ENCODE measurements at places on chromosomes 4 and X.

GRCh38 chr4:118033148-118034052, 886 bp upstream of the NDST3 start:
- peak; percentile 40 for DNase-seq

DNA sequence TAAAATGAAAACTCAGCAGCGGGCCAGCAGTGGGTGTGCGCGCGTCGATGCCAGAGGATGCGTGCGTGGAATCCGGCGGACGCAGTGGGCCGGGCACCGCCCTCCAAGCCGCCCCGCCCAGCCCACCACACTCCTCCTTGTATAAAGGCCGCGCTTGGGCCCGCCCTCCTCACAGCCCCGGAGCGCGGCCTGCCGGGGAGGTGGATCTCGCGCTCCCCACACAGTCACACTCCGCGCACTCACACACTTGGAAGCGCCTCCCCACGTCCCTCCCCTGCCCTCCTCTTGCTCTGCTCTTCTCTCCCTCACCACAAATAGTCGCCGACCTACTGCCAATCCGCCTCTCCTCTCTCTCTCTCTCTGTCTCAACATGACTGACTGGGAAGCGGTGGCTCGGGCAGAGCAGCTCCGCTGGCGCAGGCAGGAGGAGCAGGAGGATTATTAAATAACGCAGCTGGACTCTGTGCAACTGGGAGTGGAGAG, at the start of gene CCSER1:
CCSER1 (plus strand) TSS at position 172 of the 483 bp plus-strand sequence.
- DNase-seq: peak; percentile 93

GRCh38 chr4:43471950-43472349, 579.4 kb downstream of the GRXCR1 start:
- no peak for DNase-seq

DNA sequence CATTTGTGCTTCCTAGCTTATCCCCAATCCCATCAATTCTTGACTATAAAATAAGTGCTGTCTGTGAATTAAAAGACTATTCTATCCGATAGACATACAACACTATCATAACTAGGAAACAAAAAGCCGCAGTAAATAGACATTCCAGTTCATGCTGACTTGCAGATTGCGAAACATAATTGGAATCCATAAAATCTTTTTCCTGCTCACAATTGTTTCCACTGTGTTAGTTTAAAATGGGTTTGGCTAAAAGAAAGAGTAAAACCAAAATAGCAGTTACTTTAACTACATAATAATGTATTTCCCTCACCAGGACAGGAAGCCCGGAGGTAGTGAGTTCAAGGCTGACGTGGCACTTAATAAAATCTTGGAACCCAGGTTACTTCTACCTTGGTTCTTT, 17.2 kb downstream of the SMIM31 start:
- DNase-seq: no peak

GRCh38 chr4:8250227-8250626, 19.3 kb upstream of the HTRA3 start:
- no peak for DNase-seq

DNA sequence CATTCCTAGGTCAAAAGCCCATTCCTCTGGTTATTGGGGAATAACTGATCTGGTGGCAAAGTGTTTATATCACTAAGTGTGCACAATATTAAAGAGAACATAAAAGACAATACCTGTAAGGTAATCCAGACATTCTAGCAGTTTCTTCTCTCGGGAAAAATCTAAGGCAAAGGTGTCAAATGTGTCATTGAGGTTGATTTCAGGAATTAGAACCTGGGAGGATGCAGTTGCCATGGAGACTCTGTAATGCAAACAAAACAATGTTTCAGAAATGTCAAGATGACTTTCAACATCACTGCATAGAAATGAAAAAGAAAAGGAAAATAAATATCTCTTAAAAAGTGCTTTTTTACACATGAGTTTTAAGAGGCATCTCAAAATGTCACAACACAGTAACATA, 145.9 kb downstream of the MID1 start:
- no peak for DNase-seq

DNA sequence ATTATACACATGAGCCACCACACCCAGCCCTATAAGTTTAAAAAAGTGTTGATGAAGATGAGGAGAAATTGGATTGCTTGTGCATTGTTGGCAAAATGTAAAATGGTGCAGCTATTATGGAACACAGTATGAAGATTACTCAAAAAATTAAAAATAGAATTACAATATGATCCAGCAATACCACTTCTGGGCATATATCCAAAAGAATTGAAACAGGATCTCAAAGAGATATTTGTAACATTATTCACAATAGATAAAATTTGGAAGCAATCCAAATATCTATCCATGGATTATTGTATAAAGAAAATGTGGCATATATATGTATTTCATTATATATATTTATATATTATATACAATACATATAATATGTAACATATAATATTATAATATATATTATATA, 515.6 kb upstream of the GNPDA2 start:
- DNase-seq: no peak

GRCh38 chrX:40167850-40168479, 70.2 kb upstream of the BCOR start:
- peak; percentile 58 for DNase-seq

GRCh38 chrX:47560179-47560933, 649 bp upstream of the ARAF start:
- DNase-seq: no peak

- DNase-seq: no peak
These were observed 104.3 kb upstream of the IGSF1 start for GRCh38 chrX:131393426-131393825.

GRCh38 chrX:34578237-34578636, 78.8 kb downstream of the TMEM47 start:
- DNase-seq: no peak

DNA sequence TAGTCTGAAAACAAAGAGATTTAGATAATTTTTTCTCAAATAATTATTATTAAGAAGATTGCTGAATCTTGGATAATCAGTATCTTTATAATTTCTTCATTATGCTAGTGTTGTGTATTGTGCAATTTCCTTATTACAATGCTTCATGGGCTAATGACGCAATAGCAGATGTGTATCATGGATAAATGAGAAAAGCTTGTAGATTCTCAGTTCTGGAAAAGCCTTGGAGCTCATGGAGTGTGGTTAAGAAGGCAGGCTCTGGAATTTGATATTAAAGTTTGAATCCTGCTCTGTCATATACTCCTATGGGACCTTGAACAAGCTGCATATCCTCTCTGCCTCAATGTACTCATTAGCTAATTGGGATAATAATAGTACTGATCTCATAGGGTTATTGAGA, 18.9 kb upstream of the CXCL8 start:
- DNase-seq: no peak

DNA sequence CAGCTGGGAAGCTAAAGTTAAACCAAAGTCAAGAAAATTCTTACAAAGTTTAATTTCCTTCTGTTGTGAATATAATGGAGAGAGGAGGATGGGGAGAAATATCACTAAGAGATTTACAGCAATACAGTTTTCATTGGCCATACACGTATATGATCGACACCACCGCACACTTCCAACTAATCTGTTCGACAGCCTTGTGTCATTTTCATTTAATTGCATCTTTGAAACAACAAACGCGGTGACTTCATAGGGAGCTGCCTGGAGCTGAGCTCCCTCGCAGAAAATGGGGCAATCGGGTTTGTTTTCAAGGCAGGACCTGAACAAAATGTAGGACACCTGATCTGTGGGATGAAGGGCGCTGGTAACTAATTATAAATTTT, 1.3 kb downstream of the PTPN13 start:
- no peak for DNase-seq

- DNase-seq: peak; percentile 23
These were observed 196.4 kb upstream of the DDX53 start for GRCh38 chrX:22803353-22803752.

GRCh38 chr4:125986307-125986706, 671.6 kb downstream of the FAT4 start:
- DNase-seq: no peak

DNA sequence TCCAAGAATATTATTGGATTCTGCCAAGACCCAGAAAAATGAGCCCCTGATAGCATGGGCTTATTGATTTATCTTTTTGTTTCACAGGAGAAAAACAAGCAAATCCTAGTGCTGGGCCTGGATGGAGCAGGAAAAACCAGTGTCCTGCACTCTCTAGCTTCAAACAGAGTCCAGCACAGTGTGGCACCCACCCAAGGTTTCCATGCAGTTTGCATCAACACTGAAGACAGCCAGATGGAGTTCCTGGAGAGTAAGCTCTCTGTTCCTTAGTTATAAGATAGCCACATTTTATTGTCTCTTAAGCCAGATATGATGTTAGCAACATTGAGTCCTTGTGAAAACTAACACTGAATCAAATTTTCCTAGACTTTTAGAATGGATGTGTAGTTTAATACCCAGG, 5.5 kb downstream of the ARL9 start:
- no peak for DNase-seq

- no peak for DNase-seq
These were observed 76.7 kb upstream of the ARHGAP24 start for GRCh38 chr4:85398276-85398675.

DNA sequence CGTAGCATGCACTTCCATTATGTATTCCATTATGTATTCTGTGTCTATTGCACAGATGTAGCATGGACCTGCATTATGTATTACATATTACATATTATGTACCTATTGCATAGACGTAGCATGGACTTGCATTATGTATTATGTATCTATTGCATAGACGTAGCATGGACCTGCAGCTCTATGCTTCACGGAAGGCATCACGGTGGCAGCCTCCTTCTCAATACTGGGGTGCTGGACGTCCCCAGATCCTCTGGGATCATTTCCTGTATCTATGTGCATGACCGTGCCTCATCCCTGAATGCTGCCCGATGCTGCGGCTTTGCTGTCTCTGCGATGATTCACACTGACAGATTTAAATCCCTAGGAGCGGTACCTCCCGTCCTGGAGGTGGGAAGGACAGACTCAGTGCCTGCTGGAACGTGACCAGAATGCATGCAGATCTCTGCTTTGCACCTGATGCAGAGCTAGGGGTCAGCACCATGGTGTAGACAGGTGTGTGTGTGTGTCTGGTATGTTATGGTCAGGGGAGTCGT, 317.5 kb downstream of the DHRSX start:
- no peak for DNase-seq

DNA sequence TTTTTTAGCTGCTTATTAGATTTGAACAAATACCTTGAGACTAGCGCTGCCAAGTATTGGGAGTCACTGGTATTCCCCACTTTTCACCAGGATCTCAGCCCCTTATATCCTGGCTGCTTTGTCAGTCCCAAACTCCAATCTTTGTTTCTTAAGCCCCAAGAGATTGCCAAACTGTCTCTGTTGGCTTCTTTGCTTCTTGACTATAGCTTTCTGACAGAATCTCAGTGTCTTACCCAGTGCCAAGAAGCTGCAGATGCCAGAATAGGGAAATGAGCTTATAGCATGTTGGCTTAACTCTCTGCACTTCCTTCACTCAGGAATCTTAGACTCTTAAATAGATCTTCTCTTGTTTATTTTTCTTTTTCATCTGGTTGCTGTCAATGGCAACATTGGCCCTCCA, 297.5 kb upstream of the DCAF8L1 start:
- no peak for DNase-seq

GRCh38 chr4:40621229-40621591, 8.5 kb downstream of the RBM47 start:
- DNase-seq: no peak

DNA sequence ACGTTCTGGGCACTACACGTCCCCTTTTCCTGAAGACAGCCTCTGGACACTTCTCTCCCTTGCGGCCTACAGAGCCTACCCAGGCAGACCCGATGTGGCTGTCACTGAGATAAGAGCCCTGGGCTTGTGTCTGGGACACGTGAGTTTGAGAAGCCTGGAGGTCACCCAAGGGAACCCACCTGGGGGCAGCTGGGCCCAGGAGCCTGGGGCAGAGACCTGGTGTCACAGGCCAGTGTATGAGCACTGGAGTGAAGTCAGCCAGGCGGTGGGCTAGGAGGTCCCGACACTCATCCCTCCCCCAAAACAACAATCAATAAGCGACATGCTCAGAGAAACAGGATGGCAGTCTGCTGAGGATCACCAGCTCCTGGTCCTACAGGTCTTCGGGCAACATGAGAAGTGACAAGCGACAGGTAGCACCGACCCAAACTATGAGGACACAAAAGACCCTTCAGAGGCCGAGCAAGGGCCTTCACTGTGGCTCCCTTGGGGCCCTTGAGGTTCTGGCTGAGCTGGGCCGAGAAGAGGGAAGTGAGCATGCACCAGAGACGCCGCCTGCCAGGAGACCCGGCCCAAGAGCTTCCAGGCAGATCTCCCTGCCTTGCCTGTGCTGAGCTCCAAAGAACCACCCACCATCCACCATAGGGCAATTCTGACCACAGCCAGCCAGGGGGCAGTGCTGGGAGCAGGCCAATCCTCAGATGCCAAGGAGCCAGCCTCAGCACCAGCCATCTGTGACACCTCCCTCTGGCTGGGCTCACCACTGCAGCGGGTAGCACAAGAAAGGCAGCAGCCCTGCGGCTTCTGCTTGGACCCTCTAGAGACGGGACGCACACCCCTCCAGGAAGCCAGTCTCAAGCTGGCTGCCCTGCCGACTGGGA, 11.0 kb upstream of the DUSP9 start:
- DNase-seq: peak; percentile 36

DNA sequence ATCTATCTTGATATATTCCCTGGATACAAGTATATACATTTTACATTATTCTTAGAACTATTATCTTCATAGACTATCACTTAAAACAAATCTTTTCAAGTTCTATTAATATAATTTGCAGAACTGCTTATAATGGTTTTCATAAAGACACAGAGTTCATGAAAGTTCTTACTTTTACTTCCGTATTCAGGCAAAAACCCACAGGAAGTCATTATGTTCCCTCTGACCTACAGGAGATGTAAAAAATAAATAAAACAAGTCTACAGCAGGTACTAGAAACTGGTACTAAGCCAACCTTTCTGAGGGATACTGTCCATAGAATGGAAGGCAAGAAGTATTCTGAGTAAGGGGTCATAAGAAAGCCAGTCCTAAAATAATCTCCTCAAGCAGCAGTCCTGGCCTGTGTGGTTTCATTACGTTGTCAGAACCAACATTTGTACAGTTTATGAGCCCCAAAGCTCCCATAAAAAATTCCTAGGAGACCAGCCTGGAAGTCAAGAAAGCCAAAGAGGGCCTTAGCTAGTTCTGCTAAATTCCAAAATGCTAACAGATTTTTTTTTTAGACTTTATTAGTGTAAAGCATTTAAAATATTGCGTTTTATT, 68.6 kb downstream of the CAMK2D start:
- peak; percentile 59 for DNase-seq

- no peak for DNase-seq
These were observed 3.6 kb downstream of the SASH3 start for GRCh38 chrX:129783291-129783713.

GRCh38 chrX:18647621-18648020, 24.3 kb downstream of the RS1 start:
- DNase-seq: peak; percentile 53

DNA sequence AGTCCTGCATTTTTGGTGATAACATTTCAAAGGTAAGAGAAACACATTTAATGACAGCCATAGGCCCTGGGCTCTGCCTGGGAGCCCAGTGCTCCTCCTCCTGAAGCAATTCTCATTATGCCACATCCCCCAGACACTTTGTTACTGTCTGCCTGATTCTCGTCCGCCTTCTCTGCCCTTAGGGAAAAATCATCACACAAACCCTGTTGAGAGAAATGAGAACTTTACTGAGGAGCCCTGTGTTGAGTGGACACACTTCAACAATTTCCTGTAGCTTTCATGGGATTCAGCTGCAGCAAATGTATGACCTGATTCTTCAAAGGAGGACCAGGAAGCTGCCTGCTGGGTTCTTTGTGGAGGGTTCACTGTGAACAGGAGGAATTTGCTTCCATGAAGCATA, 566.5 kb upstream of the FRG1 start:
- DNase-seq: no peak

- DNase-seq: no peak
These were observed 25.3 kb downstream of the FBXW7 start for GRCh38 chr4:152510349-152511147.
